Retinal pigment epithelial cell (primary cell): ENCODE measurements at places on chromosomes 7 and 10.

- DNase-seq = no peak
These were observed 107.1 kb downstream of the DLG5 start for GRCh38 chr10:77819210-77820112.

- DNase-seq = peak; percentile 17
These were observed 41.5 kb upstream of the ZNF32 start for GRCh38 chr10:43689955-43690771.

DNA sequence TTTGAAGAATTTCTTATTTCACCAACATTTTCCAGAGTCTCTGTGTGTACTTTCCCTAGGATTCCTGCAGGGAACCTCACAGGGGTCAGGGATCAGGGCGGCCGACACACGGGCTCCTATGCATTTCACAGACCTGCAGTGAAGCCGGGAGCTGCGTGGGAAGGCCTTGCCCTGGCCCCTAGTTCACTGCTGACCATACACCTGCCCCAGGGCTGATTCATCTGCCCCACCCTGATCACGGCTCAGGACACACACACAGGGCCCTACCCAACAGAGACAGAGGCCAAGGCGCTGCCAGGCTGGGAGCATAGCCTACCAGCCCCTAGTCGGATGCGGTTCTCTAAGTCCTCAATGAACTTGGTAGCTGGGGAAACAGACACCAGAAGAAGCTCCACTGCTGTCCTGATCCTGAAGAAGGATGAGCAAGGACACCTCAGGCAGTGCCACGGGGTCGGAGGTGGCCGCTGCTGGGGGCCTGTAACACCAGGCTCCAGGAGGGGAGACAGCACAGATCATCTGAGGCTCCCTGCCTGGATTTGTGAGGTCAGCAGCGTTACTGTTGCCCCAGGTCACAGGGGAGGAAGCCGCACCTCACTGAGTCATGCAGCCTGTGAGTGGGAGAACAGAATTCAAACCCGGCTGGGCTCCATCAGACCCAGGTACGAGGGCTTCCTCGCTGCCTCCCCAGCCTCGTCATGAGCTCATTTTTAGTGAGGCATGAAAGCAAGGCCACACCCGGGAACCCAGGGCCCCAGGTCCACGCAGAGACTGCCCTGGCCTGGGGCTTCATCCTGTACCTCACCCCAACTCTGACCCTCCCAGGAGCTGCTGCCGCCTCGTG, 278.8 kb upstream of the PPP2R2D start:
- DNase-seq = no peak

- no peak for DNase-seq
These were observed 24.6 kb downstream of the GLRX3 start for GRCh38 chr10:130160775-130161174.

- no peak for DNase-seq
These were observed 183.4 kb upstream of the ADCY1 start for GRCh38 chr7:45390731-45391130.

- peak; percentile 35 for DNase-seq
These were observed 154.5 kb upstream of the LYZL2 start for GRCh38 chr10:30783939-30784501.

GRCh38 chr7:103630318-103630717, 184.3 kb upstream of the SLC26A5 start:
- DNase-seq = no peak

GRCh38 chr7:94561841-94562514, 52.4 kb downstream of the CASD1 start:
- DNase-seq = no peak

GRCh38 chr7:7805511-7806153, 87.2 kb upstream of the RPA3 start:
- DNase-seq = no peak

DNA sequence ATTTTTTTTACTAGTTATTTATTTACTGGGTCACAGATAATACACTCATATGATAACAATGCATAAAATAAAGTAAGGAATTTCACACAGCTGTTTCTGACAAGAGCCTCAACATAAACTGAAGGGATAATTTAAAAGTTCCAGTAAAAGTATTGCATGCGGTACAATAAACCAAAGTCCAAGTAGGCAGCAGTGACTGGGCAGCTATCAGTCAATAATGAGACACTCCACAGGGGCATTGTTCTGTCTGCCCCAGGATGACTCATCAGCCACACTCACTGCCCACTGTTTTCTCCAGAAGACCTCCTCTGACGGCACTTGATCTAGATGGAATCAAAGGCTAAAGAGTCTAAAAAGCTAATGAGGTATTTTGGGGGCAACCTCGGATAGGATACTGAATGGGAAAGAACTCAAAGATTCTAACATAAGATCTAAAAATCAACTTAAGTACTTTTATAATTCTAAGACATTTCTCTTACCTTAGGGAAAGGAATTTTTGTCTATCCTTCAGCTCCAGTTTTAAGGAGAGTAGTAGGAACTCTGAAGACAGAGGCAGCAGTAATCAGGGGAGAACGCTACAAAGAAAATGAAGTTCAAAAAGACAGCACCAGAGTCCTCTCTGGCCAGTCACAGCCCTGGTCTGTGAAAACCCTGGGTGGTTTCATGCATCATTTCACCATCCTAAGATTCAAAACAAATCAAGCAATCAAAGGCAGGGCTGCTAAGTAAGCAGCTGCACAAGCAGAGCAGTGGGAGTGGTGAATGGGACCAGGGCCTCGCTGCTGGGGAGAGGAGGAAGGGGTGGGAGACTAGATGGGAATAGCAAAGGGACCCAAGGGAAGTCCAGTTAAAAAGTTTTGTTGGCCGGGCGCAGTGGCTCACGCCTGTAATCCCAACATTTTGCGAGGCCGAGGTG, 175.1 kb downstream of the AVL9 start:
- DNase-seq = peak; percentile 28

DNA sequence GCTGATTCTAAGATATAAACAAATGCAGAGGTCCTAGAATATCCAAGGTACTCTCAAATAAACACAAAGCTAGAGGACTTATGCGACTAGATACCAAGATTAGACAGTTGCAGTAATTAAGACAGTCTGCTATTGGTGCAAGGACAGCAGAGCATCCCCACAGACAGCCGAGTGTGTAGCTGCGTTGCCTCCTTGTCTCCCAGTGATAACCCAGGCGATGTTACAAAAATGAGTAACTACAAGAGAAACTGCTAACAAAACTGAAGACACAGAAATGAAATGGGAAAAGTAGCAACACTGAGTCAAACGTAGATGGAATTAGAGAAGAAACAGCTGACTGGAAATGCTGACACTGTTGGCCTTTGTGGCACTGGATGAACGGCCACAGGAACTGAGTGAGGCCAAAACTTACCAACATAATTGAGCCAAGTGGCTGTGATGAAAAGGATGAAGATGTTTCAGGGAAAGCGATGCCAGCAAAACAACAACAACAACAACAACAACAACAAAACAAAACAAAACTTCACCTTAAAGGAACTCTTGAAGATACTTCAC, 54.3 kb downstream of the BAIAP2L1 start:
- no peak for DNase-seq

GRCh38 chr10:97785231-97785630, 13.4 kb upstream of the SFRP5 start:
- DNase-seq = no peak

DNA sequence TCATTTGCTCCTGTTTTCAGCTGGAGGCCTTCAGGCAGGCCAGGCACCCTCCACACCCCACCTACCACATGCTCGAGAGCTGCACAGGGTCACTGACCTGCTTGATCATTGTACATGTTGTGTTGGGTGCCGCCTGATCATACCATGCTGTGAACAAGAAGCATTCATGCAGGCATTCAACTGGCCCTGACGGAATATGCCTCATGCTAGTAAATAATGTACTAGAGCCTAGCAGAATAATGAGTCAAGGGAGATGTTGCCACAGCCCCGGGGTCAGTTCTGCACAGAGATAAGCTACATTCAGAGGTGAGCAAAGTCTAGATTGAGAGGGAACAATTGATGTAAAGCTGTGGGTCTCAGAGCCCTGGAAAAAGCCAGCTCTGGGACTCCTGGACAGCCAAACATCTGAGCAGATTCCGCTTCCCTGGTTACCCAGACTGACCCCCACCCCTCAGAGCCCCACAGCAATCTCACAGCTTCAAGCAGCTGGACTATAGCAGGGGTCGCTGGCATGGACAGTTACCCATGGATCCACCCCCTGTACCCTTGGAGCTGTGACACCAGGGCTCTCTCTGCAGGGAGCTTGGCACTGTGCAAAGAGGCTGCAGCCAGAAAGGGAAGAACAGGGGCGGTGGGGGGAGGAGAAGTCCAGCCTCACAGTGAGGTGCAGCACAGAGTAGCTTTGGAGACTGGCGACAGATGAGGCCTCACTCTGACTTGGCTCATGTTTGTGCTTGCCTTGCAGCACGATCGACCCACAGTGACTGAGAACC, 86.6 kb downstream of the FRMPD2 start:
- no peak for DNase-seq

GRCh38 chr10:76550806-76551205, 1086.8 kb downstream of the KCNMA1 start:
- no peak for DNase-seq

GRCh38 chr7:16695621-16696237, 49.7 kb downstream of the BZW2 start:
- peak; percentile 43 for DNase-seq

DNA sequence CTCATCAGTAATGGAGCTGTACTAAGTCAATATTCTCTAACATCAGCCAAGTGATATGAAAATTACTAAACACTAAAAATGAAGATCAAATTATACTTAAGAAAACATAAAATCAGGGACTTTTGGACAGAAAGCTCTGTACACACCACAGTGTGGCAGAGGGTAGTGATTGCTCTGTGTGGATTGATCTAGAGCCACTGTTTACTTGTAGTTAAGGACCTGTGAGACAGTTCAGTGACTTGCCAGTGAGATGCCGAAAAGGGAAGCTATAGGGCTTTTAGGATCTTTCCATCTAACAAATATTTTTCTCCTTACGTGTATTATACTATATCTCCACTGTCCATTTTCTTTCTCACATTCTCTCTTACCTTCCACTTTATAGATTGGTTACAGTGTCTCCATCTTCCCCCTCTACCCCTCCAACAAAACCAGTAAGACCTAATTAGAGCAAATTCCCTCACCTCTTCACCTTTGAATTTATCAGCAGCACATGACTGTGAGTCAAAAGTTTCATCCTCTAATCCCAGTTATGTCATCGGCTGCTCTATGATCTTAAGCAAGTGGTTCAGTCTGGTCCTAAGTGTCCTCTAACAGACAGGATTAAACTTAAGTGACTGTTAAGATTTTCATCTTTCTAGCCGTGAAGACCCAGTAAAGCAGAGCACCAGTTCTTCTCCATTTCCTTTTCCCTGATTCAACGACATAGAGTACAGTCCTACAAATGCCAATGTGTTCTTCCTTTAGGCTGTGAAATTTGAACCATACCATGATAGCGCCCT, 6.9 kb downstream of the PIK3CG start:
- no peak for DNase-seq

GRCh38 chr10:82668221-82668895, 793.4 kb downstream of the NRG3 start:
- DNase-seq = no peak

GRCh38 chr7:34755008-34755407, 97.0 kb downstream of the NPSR1 start:
- DNase-seq = no peak

DNA sequence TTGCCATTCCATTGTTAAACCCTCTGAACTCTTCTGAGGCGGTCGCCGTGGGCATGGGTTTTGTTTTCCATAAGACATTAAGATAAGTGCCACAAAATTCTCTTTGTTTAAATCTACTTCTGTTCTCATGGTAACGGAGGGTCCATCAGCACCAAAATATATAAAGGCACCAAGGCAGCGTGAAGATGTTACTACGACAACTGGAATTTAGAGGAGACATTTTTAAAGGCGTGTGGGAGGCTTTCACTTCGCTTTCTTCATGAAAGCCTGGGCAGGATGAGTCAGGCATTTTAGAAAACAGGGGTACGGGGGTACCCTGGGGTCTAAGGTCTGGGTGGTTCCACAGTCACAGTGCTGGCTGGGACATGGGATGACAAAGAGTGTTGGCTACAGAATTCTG, 34.0 kb downstream of the SMKR1 start:
- DNase-seq = no peak

DNA sequence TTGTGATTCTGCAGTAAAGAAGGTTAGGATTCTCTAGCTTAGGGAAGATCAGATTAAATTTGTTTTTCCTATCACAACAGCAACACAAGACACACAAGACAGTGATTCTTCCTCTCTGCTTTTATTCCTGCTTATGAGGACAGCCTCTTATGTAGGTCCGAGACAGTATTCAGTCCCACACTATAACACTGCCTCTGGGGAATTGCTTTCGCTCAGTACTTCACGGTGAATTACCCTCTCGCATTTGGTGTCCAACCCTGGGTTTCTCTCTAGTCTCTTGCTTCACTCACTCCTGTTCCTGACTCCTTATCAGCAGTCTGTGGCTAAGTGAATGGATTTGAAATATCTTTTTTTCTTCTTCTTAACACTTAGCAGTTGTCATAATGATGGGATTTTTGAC, 1.7 kb downstream of the HIF1AN start:
- DNase-seq = no peak

DNA sequence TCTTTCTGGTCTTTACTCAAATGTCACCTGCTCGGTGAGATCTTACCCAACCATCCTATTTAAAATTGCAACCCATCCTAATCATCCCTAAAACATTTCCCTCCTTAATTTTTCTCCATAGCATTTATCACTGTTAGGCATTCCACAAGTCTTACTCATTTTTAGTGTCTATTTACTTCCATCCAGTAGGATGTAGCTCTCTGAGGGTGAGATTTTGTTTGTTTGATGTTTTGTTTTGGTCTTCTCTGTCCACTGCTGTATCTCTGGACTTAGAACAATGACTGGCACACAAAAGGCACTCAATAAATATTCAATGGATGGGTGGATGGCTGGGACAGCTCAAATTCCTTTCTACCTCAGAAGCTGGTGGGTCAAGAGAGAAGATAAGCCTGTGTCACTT, 15.8 kb upstream of the DUSP5 start:
- DNase-seq = no peak

- no peak for DNase-seq
These were observed 401.9 kb downstream of the SORCS3 start for GRCh38 chr10:105042906-105043552.

DNA sequence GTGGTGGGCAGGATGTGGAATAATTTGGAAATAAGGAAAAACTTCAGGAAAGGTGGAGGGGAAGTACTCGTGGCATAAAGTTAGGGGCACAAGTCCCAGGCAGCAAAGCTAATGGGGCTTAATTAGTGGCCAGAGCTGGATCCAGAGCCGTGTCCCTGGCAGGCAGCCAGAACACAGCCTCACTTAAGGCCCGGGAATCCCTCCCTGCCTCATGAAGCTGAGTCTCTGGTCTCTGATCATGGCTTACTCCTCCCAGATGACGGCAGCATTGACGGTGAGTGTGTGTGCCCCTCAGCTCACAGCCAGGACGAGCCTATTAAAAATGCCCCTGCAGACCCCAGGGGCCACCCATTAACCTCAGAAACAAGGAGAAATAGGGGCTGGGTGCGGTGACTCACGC, 48.2 kb upstream of the NPTX2 start:
- DNase-seq = peak; percentile 12

GRCh38 chr7:128954830-128955802, 17.4 kb downstream of the IRF5 start:
- DNase-seq = no peak
